NCI-H1417 treated with DMSO at 0.1 percent for 48 hours (cell line): ENCODE measurements at places on chromosomes 11 and 22.

- DNase-seq = no peak
These were observed 105.0 kb downstream of the TRPC6 start for GRCh38 chr11:101478587-101479369.

DNA sequence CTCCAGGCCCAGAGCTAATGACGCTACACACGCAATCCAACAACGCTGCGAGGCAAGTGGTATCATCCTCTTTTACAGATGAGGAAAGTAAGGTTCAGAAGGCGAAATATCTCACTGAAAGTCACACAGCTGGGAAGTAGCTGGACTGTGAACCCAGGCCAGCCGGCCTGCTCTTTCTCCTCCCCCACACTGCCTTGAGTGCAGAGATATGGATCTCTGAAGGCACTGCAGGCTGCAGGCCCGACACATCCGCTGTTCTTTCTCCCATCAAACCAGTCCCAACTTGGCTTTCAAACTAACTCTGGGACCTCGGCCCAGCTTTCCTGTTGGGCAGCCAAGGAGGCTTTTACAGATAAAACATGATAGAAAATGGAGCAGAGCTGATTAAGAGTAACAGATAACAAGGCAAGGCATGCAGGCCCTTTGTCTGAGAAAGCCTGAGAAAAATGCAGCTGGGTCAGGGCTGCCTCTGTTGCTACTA, 64.0 kb upstream of the PTPRJ start:
- DNase-seq = no peak

- DNase-seq = no peak
These were observed 35.6 kb downstream of the ARL14EP start for GRCh38 chr11:30358536-30358935.

GRCh38 chr11:59938718-59939117, 486 bp downstream of the OOSP1 start:
- DNase-seq = no peak

DNA sequence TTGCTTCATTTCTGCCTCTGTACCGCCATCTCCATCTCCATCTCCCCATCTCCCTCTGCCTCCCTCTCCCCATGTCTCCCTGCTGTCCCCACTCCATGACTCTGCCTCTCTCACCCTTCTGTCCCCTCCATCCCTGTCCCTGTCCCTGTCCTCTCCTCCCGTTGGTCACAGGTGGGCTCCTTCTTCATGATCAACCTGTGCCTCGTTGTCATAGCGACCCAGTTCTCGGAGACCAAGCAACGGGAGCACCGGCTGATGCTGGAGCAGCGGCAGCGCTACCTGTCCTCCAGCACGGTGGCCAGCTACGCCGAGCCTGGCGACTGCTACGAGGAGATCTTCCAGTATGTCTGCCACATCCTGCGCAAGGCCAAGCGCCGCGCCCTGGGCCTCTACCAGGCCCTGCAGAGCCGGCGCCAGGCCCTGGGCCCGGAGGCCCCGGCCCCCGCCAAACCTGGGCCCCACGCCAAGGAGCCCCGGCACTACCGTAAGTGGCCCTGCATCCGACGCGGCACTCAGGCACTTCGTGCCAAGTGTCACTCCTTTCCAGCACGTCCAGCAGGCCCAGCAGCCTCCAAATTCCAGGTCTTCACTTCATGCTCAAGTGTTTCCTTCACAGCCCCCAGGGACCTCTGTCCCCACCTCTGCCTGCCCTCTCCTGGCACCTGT, 76.0 kb downstream of the CACNA1I start:
- DNase-seq = no peak
